ENCODE measurements at places on chromosomes 16 and 17. TPM values are rescaled to one million over a fixed set of nuclear protein-coding genes. Genes with fewer than 3 reads are reported as not detected.

- H3K4me3 ChIP-seq, result no peak overlapping the region
- DNase-seq, result no peak
- peaks cover 7% of the 10 kb centered on the region for H3K4me1 ChIP-seq
- H3K36me3 ChIP-seq, result no peaks in the 10 kb centered on the region
These were observed 101.1 kb downstream of the CLEC16A start for GRCh38 chr16:11045441-11045840.

Gene TSPOAP1
- total RNA-seq, result 7.4 TPM

- H3K27ac ChIP-seq, result no peak overlapping the region
- H3K4me1 ChIP-seq, result no peaks in the 10 kb centered on the region
- H3K4me3 ChIP-seq, result no peak overlapping the region
- H3K36me3 ChIP-seq, result no peaks in the 10 kb centered on the region
- peak; percentile 16 for DNase-seq
These were observed 16.2 kb upstream of the CPHXL start for GRCh38 chr16:75742424-75743047.

Gene CTRL
- 0.66 TPM for total RNA-seq

Gene HS3ST2
- total RNA-seq, result not detected

- H3K27me3 ChIP-seq, result no peaks in the 10 kb centered on the region
- peaks cover 10% of the 10 kb centered on the region for H3K4me1 ChIP-seq
- no peak overlapping the region for H3K4me3 ChIP-seq
- H3K36me3 ChIP-seq, result peaks cover 3% of the 10 kb centered on the region
- no peak overlapping the region for H3K27ac ChIP-seq
These were observed 9.1 kb downstream of the TP53I13 start for GRCh38 chr17:29577385-29578211.

- DNase-seq, result peak; percentile 62
- H3K27me3 ChIP-seq, result no peaks in the 10 kb centered on the region
- H3K4me3 ChIP-seq, result no peak overlapping the region
- H3K36me3 ChIP-seq, result peaks cover 11% of the 10 kb centered on the region
These were observed 64.0 kb downstream of the MYO18A start for GRCh38 chr17:29115961-29116803.

DNA sequence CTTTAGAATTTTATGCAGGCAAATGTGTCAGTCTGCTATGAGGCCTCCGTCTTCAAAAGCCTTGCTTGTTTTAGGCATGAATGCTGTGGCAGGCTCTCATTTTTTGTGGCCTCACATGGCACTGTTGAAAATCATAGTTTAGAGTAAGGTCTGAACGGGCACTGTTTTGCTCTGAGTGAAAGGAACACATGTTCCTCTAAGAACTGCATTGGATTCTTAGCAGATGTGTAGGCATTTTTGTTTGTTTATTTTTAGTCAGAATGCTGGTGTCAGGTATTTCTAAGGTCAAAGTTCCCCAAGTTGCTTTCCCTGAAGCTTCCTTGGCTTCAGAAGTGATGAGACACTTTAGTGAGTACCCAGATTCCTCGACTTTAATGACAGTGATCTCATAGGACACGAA lies 173.7 kb downstream of the HS3ST3B1 start:
- H3K4me1 ChIP-seq, result no peaks in the 10 kb centered on the region
- H3K27ac ChIP-seq, result no peak overlapping the region
- DNase-seq, result no peak
- H3K36me3 ChIP-seq, result no peaks in the 10 kb centered on the region

Gene YBX2
- 27.6 TPM for total RNA-seq

Gene RRAD
- total RNA-seq, result 1.1 TPM

DNA sequence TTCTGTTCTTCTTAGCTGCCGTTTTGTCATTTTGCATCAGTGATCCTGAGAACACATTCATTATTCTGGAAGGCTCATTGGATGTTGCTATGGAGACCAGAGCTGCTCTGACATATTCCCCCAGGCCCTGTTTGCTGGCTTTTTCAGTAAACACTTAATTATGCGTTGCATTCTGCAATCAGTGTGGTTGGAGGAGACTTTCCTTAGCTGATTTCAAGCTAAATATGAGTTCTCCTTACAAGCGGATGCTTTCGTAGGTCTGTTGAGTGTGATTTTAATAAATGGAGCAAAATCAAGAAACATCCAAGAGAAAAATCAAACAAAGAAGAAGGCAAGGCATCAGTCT lies 38.2 kb upstream of the NUDT7 start:
- no peaks in the 10 kb centered on the region for H3K36me3 ChIP-seq
- no peak overlapping the region for H3K27ac ChIP-seq
- H3K27me3 ChIP-seq, result no peaks in the 10 kb centered on the region
- no peaks in the 10 kb centered on the region for H3K4me1 ChIP-seq
- no peak overlapping the region for H3K4me3 ChIP-seq

DNA sequence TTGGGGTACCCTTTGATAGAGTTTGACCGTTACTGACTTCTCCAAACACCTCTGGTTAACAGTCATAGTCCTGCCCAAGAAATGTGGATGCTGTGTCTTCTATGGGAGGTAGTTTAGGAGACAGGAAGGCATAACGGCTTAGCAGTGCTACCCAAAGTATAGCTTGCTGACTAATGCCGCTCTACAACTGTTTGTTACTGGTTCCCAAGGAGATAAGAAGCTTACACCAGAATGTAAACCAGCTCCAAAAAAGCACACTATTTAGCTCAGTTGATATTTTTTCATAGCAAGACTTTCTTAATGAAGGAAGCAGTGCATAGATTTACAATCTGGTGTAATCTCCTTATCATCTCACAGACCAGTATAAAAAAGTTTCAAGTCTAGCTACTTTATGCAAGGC lies 95.7 kb downstream of the HS3ST3B1 start:
- H3K27me3 ChIP-seq, result no peaks in the 10 kb centered on the region
- no peak for DNase-seq
- H3K27ac ChIP-seq, result no peak overlapping the region
- no peaks in the 10 kb centered on the region for H3K36me3 ChIP-seq
- no peak overlapping the region for H3K4me3 ChIP-seq

Gene UBTF
- 66.0 TPM for total RNA-seq

Gene TMED6
- 2.4 TPM for total RNA-seq

- DNase-seq, result peak; percentile 80
- no peak overlapping the region for H3K27ac ChIP-seq
- no peak overlapping the region for H3K4me3 ChIP-seq
- no peaks in the 10 kb centered on the region for H3K27me3 ChIP-seq
These were observed 215.9 kb upstream of the GSE1 start for GRCh38 chr16:85396879-85397871.

DNA sequence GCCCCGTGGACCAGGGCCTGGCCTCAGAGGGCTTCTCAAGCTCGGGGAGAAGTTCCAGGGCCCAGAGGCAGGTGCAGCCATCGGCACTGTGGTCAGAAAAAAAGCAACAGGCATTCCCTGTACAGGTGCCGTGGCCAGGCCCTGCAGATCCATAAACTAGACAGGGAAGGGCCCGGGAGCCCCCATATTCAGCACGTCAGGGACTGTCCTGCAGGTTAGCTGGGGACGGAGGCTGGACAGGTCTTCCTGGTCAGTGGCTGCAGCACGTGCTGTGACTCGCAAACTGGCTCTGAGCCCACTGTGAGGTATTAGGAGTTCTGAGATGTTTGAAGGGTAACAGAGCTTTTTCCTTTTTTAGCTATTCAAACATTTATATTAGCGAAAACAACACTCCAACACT lies 15.0 kb upstream of the C16orf95 start:
- no peaks in the 10 kb centered on the region for H3K4me1 ChIP-seq
- no peak overlapping the region for H3K27ac ChIP-seq
- no peaks in the 10 kb centered on the region for H3K27me3 ChIP-seq
- peaks cover 11% of the 10 kb centered on the region for H3K36me3 ChIP-seq
- no peak overlapping the region for H3K4me3 ChIP-seq

DNA sequence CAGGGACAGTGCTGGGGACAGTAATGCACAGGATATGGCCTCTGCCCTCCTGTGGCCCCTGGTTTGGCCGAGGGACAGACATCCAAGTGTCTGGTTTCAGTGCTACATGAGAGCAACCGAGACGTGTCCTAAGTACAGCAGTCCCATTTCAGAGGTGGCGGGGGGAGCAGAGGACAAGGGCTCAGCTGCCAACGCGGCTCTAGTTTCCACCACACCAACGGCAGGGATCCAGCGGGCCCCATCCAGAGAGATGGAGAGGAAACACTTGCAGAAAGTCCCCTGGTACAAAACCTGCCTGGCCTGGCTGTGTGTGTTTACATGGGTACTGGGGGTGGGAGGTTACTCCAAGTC lies 125.8 kb upstream of the SMURF2 start:
- no peak overlapping the region for H3K27ac ChIP-seq
- DNase-seq, result peak; percentile 25
- H3K4me3 ChIP-seq, result no peak overlapping the region
- H3K27me3 ChIP-seq, result no peaks in the 10 kb centered on the region

DNA sequence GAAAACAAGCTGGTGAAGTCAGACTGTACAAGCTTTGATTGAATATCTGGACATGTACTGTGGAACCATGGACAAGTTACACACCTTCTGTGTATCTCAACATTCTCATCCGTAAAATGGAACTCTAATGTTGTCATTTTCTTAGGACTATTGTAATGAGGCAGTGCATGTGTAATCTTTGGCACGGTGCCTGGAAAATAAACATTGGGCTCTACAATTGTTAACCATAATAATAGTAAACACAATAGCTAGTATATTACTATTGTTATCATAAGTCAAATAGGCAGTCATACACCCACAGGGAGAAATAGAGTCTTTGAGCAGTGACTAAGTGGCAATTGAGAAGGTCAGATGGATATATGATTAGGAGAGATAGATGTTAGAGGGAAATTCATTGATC lies 39.8 kb upstream of the ANKFN1 start:
- no peak overlapping the region for H3K27ac ChIP-seq
- H3K27me3 ChIP-seq, result no peaks in the 10 kb centered on the region
- peaks cover 11% of the 10 kb centered on the region for H3K4me1 ChIP-seq
- no peaks in the 10 kb centered on the region for H3K36me3 ChIP-seq
- no peak overlapping the region for H3K4me3 ChIP-seq
- DNase-seq, result no peak

- no peaks in the 10 kb centered on the region for H3K27me3 ChIP-seq
- no peak overlapping the region for H3K27ac ChIP-seq
- peaks cover 7% of the 10 kb centered on the region for H3K4me1 ChIP-seq
- no peak overlapping the region for H3K4me3 ChIP-seq
- no peak for DNase-seq
These were observed 11.2 kb downstream of the GALK1 start for GRCh38 chr17:75753514-75754377.

GRCh38 chr17:12619459-12620199 lies 46.1 kb upstream of the MYOCD start:
- DNase-seq, result no peak
- no peak overlapping the region for H3K4me3 ChIP-seq
- H3K4me1 ChIP-seq, result no peaks in the 10 kb centered on the region
- no peak overlapping the region for H3K27ac ChIP-seq
- no peaks in the 10 kb centered on the region for H3K36me3 ChIP-seq

- no peak overlapping the region for H3K4me3 ChIP-seq
- H3K36me3 ChIP-seq, result no peaks in the 10 kb centered on the region
- DNase-seq, result no peak
These were observed 6.4 kb upstream of the ITGAX start for GRCh38 chr16:31348579-31348978.

Gene PRR15L
- total RNA-seq, result 24.3 TPM

GRCh38 chr16:15536843-15537242 lies 102.5 kb downstream of the BMERB1 start:
- no peak for DNase-seq
- no peaks in the 10 kb centered on the region for H3K36me3 ChIP-seq
- H3K4me1 ChIP-seq, result no peaks in the 10 kb centered on the region
- no peak overlapping the region for H3K27ac ChIP-seq
- H3K4me3 ChIP-seq, result no peak overlapping the region

Gene ACSM5
- not detected for total RNA-seq

DNA sequence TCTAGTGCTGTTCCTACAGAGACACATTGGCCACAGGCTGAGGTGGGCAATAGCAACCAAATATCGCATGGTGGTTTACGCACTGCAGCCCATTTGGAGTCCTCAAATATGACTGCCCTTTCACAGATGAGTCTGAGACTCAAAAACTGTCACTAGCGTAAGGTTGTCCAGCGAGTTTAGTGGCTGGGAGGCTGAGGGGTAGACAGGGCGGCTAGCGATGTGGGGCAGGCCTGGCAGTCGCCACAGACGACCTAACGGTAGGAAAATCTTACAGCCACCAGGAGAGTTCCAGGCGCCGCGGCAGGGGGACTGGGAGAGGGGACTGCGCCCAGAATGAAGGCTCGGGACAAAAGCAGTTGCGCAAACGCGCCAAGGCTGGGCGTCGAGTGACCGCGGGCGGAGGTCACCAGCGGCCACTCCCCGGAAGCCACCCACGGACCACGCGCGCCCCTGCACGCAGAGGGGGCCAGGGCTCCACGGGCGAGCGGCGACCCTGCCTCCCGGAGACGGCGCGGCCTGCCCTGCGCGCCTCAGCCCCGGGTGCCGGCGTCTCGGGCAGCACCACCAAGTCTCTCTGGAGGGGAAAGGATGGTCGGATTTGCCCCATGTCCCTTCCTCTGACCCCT lies 699 bp upstream of the MAP1LC3B start:
- H3K27ac ChIP-seq, result peak overlapping the region; percentile 95
- no peaks in the 10 kb centered on the region for H3K27me3 ChIP-seq
- DNase-seq, result peak; percentile 77

- H3K27me3 ChIP-seq, result no peaks in the 10 kb centered on the region
- H3K4me1 ChIP-seq, result no peaks in the 10 kb centered on the region
- no peak overlapping the region for H3K27ac ChIP-seq
- no peak overlapping the region for H3K4me3 ChIP-seq
These were observed 385.7 kb upstream of the TNRC6C start for GRCh38 chr17:77572851-77573250.

Gene SHCBP1
- 21.8 TPM for total RNA-seq

DNA sequence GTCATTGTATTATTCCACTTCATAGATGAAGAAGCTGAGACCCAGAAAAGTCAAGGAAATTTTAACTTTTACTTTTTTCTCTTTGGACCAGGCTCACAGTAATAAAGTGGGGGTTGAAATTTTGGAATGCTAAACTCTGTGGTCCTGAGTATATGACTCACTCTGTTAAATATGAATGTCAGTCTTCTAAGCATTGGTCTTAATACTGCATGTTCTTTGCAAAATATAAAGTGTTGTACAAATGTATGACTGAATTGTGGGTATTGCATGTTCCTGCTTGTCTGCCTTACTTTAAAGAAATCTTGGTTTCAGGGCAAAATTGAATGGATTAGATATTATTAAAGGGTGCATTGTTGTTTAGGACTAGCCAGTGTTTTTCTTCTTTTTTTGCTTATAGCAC lies 950.8 kb upstream of the GOT2 start:
- H3K27ac ChIP-seq, result no peak overlapping the region
- no peaks in the 10 kb centered on the region for H3K36me3 ChIP-seq
- no peak for DNase-seq
- H3K4me1 ChIP-seq, result no peaks in the 10 kb centered on the region

DNA sequence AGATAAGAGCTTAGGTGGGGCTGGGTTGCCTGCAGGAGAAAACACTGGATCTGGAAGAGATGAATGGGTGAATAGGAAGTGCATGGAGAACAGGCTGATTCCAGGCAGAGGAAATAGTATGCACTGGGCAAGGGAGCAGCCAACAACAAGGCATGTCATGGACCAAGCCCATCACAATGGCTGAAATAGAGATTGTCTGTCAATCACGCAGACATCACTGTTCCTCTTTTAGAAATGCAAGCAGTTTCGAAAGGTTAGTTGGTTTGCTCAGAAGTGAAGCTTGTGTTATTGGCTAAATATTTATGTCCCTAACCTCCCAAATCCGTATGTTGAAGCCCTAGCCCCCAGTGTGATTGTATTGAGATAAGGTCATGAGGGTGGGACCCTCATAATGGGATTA lies 621.7 kb upstream of the CDH11 start:
- peak overlapping the region; percentile 54 for H3K27ac ChIP-seq
- no peaks in the 10 kb centered on the region for H3K4me1 ChIP-seq
- H3K36me3 ChIP-seq, result no peaks in the 10 kb centered on the region
- H3K4me3 ChIP-seq, result no peak overlapping the region

All from Caco-2 (cell line).